NCI-H1105 (cell line): ENCODE measurements at places on chromosomes 12 and 14.

- DNase-seq: no peak
These were observed 176.3 kb downstream of the KSR2 start for GRCh38 chr12:117792471-117792870.

DNA sequence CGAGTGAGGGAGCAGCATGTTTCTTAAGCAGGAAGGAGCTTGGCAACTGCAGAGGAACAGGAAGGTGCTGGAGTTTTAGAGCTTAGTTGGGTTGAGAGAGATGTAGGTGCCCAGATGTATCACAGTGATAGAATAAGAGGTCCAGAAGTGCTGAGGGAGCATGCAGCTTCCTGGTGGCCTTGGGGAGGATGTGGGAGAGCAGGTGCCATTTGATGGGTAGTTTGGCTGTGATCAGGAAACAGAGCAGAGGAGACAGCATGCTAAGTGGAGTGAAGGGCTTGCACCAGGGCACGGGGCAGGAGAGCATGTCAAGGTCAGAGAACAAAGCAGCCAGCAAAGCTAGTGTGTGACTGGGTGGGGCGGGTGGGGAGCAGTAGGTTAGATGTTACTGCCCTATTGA lies 74.8 kb downstream of the PAPOLA start:
- no peak for DNase-seq

DNA sequence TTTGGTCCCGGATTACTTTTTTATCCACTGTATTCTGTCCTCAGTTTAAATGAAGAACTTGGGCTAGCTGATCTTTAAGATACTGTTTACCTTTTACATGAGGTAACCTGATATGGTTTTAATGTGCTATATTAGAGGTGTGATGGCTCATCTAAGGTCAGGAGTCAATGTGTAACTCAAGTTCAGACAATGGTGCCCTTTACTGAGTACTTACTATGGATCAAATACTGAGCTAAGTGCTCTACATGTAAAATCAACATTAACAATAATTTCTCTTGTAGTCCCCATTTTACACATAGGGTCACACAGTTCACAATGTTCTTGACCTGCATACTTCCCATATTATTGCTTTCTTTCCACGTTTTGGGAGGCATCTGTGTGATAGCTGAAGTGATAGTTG lies 79.2 kb downstream of the CEP83 start:
- DNase-seq: no peak

DNA sequence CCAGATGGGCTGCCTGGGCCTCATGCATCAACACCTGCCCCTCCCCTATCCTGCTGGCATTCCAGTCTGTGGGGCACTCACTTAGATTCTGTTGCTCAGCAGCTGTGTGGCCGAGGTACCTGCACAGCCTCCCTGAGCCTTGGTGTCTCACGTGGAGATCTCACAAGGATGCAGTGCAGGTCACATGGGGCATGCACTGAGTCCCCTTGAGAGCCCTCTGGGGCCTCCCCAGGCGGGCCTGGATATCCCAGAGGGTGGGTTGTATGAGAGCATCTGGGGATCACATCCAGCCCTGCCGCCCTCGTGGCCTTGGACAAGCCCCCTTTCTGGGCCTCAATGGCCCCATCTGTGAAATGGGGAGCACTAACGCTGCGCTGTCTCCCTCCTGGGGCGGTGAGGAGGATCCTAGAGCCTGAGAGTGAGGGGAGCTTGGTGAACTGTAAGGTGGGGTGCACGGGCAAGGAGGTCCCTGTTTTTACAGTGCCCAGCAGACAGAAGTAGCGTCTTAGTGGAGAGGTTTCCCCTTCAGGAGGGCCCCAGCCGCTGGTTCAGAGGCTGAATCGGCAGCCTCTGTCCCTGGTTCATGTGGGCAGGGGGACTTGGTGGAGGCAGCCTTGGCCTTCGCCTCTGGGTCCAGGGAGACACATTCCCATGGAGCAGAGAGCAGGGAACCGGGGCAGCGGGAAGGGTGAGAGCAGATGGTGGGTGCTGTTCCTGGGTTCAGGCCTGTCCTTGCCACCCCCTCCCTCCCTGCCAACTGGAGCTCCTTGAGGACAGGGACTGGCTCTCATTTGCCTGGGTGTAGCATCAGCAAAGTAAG lies 791 bp upstream of the SLC25A47 start:
- no peak for DNase-seq

GRCh38 chr12:124030008-124030407 lies 57.0 kb downstream of the ZNF664 start:
- DNase-seq: no peak

DNA sequence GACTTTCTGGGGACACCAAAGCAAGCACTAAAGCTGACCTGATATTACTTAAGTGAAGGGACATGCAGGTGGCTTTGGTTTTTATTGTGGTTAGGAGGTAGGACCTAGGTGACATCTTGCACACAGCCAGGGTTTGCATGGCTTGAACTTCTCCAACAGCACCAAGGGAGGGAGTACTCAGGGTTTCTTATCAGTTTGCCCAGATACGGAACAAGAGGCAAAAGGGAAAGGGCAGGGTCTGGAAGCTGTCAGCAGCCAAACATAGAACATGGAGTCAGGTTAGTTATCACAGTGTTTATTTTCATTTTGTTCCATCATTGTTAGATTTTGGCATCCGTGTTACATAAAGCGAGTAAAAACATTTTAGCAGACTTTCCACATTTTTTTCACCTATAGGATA lies 186.3 kb upstream of the CLEC14A start:
- DNase-seq: no peak

GRCh38 chr14:69260861-69261564 lies 1.1 kb downstream of the GALNT16 start:
- DNase-seq: peak; percentile 28

- DNase-seq: no peak
These were observed 17.1 kb downstream of the KIAA0586 start for GRCh38 chr14:58444627-58445026.

DNA sequence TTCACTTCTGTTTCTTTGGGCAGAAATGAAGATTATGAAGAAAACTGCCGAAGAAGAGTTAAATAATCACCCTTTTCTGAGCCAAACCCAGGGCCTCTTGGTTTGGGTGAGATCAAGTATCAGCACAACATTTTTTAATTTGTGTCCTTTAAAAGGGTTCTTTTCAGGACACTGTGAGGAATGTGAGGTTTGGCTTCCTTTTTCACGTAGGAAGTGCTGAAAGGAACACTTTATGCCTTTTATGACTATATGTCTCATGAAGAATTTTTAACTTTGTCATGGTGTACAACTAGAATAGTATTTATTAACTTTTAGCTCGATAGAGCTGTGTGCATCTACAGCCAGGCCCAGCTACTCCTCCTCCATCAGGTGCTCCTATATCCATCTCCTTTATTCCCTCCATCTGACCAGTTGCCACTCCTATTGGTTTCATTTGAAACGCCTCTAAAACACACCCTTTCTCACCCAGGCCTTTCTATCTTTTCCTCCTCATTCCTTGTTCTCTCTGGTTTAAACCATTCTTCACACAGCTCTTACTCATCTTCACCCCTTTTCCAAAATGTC lies 103.6 kb upstream of the LRIG3 start:
- DNase-seq: no peak

DNA sequence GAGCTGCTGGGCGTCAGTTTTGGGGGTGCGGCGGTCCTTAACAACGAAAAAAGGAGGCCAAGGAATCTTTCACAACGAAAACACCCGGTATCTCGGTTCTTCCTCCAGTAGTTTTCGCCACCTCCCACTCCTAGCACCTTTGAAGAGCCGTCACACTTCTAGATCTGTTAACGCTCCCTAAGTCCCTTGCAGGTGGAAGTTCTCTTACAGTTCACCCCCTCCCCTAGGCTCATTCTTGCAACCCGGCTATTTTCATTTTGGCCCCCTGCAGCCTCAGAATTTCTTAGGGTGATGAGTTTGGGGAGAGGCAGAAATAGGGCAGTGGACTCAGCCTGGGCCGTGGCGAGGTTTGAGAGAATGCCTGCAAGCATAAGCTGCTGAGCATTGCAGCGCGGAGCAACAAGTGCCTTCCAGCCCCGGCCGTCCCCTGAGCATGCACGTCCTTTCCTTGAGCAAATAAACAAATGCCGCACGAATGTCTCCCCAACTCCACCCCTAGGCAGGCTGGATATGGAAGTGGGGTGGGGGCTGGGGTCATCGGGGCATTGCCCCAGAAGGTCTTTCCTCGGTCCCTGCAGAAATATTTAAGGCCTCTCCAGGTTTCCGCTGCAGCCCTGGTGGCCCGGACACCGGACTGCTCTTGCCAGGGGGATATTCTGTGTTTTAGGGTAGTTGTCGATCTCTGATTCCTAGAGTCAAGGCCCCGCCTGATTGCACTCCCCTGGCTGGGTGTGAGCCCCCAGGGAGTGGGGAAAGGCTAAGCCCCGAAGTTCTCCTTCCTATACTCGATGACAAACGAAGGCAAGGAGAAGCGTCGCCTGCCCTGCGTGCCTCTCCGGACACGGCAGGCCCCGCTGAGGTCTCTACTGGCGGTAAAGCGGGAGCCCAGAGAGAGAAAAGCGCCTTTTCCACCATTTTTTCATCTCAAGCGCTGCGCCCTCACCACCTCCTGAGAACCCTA lies 1.6 kb downstream of the RFX4 start:
- DNase-seq: no peak

DNA sequence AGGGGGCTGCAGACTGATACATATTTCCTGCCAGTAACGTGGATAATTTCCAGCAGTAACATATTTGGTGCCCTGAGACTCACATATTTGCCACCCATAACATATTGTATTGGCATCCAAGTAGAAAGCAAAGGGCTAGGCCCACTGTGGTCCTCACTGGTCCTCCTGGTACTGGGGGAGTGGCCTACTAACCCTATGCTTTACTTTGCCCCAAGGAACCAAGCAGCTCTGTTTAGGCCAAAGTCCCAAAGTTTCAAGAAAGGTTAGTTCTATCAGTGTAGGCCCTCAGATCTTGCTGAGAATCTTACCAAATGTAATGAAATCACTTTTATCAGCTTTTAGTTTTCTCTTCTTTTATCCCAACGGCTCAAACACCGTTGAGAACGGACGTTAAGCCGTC lies 35.4 kb upstream of the NAP1L1 start:
- no peak for DNase-seq

- DNase-seq: no peak
These were observed 42.2 kb upstream of the APPL2 start for GRCh38 chr12:105278043-105278697.

- DNase-seq: no peak
These were observed 579.1 kb downstream of the PRKD1 start for GRCh38 chr14:29348504-29348903.
